Stimulated activated CD4-positive, alpha-beta T cell treated with anti-CD3 and anti-CD28 coated beads, Interleukin-2, amount 100 ng/mL, for 24 hours (primary cell): ENCODE measurements at places on chromosomes 11 and 22.

DNA sequence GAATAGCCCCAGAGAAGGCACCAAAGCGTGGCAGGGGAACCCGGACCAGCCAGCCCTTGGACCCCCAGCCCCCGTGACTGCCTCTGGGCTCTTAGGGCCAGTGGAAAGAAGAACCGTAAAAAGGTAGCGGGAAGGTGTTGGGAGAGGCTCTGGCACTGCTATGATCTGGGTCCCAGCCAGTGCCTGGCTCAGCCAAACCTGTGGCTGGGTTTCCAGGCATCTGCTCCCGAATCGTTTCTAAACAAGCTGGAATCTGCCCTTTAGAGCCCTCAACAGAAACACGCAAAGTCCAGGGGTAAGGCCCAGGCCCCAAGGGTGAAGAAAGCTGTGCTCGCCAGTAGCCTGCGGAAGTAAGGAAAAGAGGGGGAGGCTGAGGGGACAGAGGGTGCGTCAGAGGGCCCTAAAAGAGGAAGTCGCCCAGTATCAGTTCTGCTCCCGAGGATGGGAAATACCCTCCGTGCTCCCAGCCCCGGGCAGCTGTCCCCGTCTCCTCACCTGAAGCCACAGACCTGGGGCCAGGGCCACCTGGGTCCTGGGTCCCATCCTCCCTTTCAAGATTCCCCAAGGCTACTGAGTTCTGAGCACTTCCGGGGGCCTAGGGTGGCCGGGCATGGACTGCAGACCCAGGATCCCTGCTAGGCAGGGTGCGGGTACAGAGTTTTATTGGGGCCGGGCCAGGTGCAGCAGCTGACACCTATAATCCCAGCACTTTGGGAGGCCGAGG, 24.7 kb downstream of the IL10RA start:
- DNase-seq: no peak

GRCh38 chr11:8262552-8263108, 1.0 kb downstream of the LMO1 start:
- peak; percentile 49 for DNase-seq

- DNase-seq: no peak
Measured at GRCh38 chr11:125342281-125342930, 153.7 kb downstream of the FEZ1 start.

DNA sequence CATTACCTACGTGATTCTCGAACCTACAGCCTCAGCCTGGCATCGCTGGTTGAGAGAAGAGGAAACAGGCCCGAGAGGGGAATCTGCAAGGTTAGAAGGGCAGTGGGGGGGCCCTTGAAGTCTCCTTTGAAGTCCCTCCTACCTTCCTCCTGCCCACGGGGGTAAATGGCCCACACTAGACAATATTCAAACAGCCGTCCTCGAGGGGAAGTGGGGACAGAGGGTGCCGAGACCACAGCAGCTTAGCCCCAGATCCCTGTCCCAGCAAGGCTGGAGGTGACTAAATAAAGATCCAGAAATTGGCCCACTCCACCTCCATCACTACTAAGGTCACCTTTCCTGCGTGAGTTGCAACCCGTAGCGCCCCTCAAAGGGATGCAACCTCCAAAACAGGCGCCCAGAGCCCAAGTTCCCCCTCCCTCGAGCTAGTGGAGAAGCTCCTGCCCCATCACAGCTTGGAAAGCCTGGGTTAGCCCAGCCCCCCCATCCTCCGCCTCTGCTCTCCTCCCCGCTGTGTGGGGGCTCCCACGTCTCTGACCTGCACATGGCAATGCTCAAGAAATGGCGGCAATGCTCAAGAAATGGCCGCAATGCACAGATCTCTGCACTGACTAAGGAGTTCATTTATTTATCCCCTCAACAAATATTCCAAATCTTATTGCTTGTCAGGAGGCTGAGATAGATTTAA, 788 bp upstream of the RASL10A start:
- no peak for DNase-seq

- DNase-seq: no peak
Measured at GRCh38 chr11:56140151-56140661, at the start of gene OR8J3. Gene OR8J3 (minus strand): TSS chr11:56140201. CDS start chr11:56137718, 2,483 bp downstream.

DNA sequence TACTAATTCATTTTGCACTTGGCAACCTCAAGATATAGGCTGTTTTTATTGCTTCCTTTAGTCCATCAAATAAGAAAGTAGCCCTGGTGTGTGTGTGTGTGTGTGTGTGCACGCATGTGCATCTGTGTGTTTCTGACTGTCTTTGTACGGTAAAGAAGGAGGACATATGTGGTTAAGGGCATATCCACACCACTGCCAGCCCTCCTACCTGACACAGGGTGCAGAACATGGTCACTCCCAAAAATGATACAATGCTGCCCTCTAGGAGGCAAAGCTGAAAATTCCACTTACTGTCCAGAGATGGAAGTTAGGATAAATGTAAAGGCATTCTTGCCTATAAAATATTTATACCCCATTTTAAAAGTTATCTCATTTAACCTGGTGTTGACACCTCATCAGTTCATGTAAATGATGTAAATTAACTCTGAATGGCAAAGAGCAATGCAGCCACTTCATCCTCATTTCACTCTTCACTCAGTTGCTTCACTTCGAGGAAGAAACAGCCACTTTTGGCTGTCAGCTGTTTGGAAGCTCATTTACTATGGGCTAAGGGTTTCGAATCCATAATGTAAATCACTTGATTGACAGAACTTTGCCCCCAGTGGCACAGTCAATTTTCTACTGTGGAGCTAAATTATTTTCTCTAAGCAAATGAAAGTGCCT, 83.1 kb upstream of the MTNR1B start:
- DNase-seq: no peak

GRCh38 chr11:86718999-86719398, 46.6 kb upstream of the ME3 start:
- DNase-seq: no peak

DNA sequence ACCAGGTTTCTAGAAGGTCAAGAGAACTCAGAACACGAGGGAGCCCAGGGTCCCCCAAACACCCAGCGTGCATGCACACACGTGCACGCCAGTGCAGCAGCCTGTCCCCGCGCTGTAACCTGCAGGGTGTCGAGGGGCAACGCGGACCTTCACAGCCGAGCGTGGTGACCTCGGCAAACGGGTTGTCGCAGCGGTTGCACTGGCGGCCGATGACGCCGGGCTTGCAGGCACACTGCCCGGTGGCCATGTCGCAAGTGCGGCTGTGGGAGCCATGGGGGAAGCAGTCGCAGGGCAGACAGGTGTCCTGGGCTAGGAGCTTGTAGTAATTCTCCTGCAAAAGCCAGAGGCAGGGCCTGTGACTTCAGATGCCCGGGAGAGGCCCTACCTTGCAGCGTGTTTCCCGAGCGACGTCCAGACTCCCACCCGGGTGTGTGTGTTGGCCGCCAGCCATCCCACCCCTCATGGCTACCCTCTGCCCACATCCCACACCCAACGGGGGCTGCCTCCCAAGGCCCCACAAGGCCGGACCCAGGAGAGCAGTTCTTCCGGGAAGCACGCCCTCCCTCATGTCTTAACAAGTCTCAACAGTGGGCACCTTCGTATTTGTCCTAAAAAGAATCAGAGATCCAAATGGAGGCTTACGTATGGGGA, 56.1 kb downstream of the TRMU start:
- no peak for DNase-seq

- DNase-seq: no peak
Measured at GRCh38 chr11:92449222-92449621, 224.6 kb downstream of the FAT3 start.
